WTC11 (cell line): ENCODE measurements at places on chromosomes 1 and 21. TPM values are rescaled to one million over a fixed set of nuclear protein-coding genes. Genes with fewer than 3 reads are reported as not detected.

GRCh38 chr1:9751971-9752370, 71.8 kb downstream of the CLSTN1 start:
- DNase-seq: no peak

DNA sequence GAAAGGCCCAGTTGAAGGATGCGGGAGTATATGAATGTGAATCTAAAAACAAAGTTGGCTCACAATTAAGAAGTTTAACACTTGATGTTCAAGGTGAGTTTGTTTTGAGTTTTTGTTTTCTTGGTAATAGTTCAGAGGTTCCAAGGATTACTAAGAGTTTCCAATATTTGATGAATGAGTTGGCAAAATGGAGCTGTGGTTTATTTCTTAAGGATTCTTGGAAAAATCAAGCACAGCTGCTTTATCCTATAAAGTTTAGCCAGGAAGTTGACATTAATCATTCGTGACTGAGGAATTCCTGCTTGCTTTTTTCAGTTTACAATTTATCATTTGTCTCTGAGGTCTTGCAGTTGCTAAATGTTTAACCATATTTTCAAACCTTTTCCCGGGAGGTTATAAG, 15.1 kb downstream of the VCAM1 start:
- DNase-seq: no peak

CCDC190 gene
- not detected in 3 replicates for total RNA-seq

GRCh38 chr21:18318156-18318555, 73.5 kb downstream of the CHODL start:
- DNase-seq: no peak

GRCh38 chr1:229164348-229164747, 106.6 kb upstream of the RAB4A start:
- no peak for DNase-seq

DNA sequence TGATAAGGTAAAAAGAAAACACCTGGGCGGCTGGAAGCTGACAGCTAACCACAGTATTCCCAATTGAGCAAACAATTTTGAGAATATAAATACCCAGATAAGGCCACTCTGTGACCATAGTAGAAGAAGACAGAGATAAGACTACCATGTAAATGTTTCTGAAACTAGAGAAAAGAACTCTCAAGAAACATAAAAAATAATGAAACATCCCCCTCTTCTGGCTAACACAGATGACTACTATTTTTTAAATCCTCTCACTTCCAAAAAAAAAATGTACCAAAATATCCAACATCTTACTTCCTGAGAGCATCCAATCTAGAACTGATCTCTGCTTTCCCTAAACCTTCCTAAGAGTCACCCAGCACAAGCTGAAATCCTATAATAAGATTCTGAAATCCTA, 125.9 kb downstream of the HFM1 start:
- DNase-seq: no peak

HEYL gene
- total RNA-seq: 2.3 to 3.6 TPM (median 3.2 TPM) in 3 replicates

GRCh38 chr1:61898658-61899057, 156.4 kb downstream of the PATJ start:
- DNase-seq: no peak

GRCh38 chr1:160058087-160058486, 11.9 kb downstream of the KCNJ10 start:
- DNase-seq: no peak

SPRR1B gene
- not detected in 3 replicates for total RNA-seq

SMIM11 gene
- total RNA-seq: 1.4 to 17.3 TPM (median 2.8 TPM) in 3 replicates

- peak; percentile 47 for DNase-seq
Observed at GRCh38 chr1:184753608-184754475, 816 bp downstream of the EDEM3 start.

DNA sequence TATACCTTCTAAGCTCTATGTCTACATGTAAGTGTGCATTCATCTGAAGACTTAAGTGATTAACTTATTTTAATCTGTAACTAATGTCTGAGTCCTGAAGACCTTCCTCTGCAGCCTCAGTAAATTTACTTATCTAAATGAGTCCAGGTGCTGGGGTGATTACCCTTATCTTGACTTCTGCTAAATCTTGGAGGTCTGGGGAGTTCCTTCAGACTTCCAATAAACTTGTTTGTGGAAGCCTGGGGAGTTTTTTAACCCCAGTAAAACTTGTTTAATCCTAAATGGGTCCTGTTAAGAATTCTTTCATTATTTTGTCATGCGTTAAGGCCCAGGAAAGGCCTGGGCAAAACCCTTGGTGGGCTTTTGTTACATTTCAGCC, 37.0 kb downstream of the RSPH1 start:
- no peak for DNase-seq

STXBP3 gene
- total RNA-seq: 26.1 to 30.2 TPM (median 26.5 TPM) in 3 replicates

DNA sequence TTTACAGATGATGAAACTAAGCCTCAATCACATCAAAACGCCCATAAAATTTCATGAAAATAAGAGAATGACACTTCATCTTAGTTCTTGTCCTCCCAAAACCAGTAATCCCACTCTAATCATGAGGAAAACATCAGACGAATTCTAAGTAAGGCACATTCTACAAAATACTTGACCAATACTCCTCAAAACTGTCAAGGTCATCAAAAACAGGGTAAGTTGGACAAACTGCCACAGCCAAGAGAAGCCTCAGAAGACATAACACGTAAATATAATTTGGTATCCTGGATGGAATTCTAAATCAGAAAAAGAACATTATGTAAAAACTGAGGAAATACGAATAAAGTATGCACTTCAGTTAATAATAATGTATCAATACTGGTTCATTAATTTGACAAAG, 128.2 kb downstream of the DPYD start:
- no peak for DNase-seq

- no peak for DNase-seq
Observed at GRCh38 chr1:30190511-30191153, 532.8 kb downstream of the MATN1 start.

IGSF9 gene
- 16.4 to 19.4 TPM (median 18.8 TPM) in 3 replicates for total RNA-seq

ATP1A2 gene
- total RNA-seq: 22.8 to 25.6 TPM (median 23.2 TPM) in 3 replicates

DNA sequence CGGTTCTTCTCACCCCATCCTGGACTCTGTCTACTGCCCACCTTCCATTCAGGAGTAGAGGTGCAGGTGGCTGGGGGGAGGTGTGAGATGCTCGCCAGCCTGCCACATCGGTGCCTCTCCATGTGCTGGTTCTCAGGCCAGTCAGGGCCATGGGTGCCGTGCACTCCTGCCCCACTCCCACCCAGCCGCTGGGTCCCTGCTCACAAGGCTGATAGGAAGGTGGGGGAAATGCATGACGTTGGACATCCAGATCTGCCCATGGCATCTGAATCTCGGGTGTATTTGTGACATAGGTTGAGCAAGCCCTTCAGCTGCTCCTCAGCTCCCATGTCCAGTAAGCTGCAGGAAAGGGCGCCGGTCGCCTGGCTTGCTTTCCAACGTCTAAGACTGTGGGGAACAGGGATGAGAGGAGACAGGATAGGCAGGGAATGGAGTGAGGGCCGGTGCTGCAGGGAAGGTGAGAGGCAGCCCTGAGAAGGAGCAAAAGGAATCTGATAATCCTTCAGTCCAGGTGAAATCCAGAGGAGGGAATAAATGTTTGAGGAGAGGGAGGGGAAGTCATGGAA, 11.8 kb downstream of the S100A7A start:
- DNase-seq: no peak

- no peak for DNase-seq
Observed at GRCh38 chr1:159916242-159917051, 8.9 kb downstream of the TAGLN2 start.

- no peak for DNase-seq
Observed at GRCh38 chr1:30794260-30794659, 36.7 kb upstream of the LAPTM5 start.

DNA sequence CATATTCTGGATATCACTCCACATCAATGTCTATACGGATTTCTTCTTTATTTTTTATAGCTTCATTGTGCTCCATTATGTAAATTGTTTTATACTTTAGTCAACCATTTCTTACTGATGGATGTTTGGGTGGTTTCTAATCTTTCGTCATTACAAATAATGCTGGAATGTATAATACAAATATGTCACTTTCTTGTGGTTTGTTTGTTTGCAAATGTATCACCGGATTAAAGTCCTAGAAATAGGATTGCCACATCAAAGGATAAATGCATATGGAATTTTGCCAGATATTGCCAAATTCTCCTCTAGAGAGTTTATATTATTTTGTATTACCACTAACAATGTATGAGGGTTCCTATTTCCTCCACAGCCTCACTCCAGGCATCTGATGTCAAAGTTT, 48.7 kb upstream of the PRDM2 start:
- no peak for DNase-seq
